Non-pigmented ciliary epithelial cell (primary cell): ENCODE measurements at places on chromosomes 7 and 10.
A peak's percentile ranks its signal among the peaks of the same experiment; 100 is the strongest.

DNA sequence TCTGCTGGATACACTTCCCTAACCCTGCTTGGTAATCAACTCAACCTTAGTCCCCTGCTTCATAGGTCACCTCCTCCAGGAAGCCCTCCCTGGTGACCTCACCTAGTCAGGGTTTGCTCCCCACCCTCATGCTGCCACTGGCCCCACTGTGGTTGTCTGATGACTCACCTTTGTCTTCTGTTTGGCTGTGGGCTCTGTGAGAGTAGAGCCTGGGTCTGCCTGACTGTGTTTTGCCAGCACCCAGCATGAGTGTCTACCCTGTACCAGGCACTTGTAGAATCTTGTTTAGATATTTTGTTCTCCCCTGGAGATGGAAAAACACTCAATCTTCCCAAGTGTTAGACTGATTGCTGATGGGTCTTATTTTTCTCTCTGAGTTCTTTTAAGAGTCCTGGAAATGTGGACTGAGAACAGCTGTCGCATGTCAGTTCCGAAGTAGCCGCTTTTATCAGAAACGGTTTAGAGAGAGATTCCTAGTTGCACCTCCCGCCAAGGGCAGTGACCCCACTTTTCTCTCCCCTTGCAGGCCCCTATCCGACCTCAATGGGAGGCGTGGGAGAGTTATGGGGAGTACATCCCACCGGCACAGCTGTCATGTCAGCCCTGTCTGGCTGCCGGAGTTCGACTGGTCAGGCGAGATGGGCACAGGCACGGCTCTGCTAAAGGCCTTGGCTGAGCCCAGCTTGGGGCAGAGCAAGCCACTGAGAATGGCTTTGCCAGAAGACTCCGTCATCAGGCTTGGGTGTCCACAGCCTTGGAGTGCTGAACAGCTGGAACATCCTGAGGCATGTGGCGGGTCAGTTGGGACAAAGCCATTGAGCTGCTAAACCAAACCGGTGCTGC, 134.3 kb downstream of the GRK5 start:
- DNase-seq = no peak

GRCh38 chr7:112743811-112744210, 46.4 kb downstream of the TMEM168 start:
- DNase-seq = no peak

GRCh38 chr10:4663162-4663992, 162.6 kb upstream of the AKR1E2 start:
- DNase-seq = peak; percentile 99

DNA sequence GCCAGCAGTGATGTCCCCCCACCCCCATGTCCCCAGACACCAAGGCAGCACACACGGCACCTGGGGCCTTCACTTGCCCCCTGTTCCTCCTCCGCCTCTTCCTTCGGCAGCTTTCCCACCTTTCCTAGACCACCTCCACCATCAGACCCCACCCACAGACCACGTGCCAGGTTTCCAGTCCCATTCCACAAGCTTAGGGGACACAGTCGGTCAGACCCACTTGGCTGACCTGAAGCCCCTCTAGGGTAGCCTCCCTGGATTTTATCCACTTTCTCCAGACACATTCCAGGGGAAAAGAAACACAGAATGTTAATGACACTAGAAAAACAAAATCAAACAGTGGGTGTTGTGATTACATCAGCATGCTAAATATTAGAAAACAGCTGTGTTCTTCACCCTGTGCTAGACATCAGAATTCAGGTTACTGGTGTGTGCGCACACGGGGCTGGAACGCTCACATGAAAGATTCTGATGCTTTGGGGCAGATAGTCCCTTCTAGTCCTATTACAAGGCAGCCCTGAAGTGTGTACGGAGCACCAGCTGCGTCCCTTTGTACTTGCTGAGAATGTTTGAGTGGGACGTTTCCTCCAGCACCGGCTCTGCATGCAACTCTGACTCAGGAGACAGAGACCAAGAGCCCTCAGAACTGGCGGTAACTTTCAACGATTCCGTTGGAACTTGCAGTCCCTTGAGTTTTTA, 75.5 kb upstream of the PPP2R2D start:
- no peak for DNase-seq

DNA sequence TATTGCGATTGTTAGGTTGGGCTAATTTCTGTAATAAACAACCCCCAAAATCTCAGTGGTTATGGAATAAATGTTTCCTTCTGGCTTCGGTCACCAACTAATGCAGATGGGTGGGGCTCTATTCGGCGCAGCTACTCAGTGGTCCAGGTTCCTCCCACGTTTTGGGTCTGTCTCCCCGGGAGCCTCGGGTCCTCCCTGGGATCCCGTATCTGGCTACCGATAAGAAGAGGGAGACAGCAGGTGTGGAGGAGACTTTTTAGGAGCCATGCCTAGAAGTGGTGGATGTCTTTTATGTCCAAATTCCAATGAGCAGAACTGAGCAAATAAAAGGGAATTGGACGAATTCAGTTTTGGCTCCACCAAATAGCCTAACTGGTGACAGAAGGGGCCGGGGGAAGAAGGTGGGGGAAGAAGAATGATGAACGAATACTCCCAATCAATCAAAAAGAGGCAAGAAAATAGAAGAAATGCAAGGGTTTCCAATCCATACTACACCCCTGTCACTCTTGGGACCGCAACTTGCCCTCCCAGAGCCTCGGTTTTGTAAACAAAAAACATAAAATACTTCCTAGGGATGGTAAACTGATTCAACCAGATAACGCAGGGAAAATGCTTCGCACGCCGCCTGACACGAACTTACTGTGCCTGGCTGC, 498 bp upstream of the C10orf53 start:
- no peak for DNase-seq

DNA sequence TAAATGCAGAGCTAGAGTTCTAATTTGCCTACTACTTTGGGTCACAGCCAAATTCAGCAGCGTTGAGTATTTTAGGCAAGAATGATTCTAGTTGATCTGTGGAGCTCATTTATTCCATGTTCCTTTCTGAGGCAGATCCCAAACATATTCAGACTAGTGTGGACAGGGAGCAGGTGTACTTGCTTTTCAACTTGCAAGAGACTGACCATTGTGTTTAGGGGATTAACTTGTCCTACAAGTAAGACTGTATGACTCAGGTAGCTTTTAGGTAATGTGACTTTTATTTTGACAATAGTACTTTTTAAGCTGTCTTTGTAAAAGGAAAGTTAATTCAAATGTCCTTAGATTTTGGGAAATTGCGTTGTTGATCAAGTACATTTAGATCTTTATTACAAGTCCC, 285.5 kb downstream of the TWIST1 start:
- DNase-seq = no peak

GRCh38 chr10:95793401-95794045, 37.6 kb downstream of the ENTPD1 start:
- no peak for DNase-seq

- no peak for DNase-seq
Measured at GRCh38 chr10:129387258-129387525, 79.8 kb upstream of the MGMT start.

GRCh38 chr10:71606257-71607081, 113.1 kb downstream of the C10orf105 start:
- DNase-seq = no peak
